ENCODE measurements at places on chromosomes 3 and 15.

DNA sequence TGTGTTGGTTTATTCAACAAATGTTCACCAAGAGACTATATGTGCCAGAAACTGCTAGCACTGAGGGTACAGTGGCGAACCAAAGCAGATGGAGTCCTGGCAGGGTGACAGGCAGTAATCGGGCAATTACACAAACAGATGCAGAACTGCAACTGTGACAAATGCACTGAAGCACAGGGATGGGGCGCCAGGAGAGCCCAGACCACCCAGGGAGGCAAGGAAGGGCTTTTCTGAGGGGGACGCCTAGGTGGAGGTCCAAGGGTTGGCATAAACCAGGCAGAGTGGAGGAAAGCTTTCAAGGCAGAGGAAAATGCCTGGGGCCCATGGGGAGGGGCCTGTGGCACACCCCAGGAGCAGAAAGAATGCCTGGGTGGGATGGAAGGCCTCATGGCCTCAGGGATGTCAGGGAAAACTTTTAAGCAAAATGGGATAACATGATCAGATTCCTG, 5.5 kb downstream of the DIS3L start:
- DNase-seq = no peak

DNA sequence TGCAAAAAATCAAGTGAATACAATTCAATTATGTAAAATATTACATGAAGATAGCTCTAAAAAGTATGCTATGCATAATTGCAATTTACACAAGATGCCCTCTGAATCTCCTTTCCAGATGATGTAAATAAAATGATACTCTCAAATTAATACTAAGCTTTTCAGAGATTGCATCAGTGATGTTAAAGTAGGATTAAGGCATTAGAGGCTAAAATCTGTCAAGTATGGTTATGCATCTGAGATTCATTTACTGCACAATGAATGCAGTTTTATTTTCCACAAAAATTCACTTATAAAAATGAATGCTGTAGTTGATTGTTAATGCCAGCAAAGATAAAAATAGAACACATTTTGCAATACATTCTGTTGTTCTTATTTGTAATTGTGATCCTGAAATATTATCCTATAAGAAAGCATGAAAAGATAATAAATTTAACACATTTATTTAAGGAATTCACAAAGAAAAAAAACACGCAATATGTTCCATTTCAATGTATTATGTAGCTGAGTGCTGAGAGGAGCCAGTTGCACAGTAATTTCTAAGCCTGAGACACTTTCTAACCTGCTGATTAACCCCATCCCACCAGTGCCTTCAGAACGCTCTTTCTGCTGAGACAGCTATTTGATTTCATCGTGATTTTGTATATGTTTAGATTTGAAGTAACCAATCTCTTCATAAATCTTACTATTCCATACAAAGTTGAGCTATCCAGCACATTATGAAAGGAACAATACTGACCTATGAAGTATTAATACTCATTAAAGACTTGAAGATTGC, 224.4 kb downstream of the CADM2 start:
- no peak for DNase-seq

DNA sequence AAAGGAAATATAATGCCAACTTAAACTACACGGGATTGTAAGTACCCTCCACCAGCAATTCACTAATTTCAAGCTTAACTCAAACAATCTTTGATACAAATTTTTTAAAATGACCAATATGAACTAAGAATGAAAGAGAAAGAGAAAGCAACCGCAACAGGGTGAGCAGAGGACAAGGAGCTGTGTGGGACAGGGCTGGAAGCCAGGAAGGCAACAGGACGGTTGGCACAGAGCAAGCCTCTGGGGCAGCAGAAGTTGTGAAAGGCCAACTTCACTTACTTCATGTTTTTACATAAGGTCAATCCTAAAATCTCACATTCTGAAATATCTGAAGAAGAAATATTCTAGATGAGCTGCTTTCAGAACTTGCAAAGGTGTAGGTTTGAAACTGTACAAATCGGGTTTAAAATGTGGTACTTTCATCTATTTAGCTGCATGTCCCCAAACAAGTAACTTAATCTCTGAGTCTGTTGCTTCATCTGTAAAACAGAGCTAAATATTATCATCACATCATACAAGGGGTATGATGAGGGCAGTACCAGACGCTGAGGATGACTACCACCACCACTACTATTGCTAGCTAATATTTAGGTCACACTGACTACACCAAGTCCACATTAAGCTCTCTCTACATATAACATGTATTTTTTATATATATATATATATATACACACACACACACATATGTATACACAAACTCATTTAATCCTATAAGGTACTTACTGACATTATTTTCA, 101.7 kb downstream of the IGSF11 start:
- no peak for DNase-seq

GRCh38 chr3:194933465-194933864, 247.8 kb downstream of the FAM43A start:
- no peak for DNase-seq

DNA sequence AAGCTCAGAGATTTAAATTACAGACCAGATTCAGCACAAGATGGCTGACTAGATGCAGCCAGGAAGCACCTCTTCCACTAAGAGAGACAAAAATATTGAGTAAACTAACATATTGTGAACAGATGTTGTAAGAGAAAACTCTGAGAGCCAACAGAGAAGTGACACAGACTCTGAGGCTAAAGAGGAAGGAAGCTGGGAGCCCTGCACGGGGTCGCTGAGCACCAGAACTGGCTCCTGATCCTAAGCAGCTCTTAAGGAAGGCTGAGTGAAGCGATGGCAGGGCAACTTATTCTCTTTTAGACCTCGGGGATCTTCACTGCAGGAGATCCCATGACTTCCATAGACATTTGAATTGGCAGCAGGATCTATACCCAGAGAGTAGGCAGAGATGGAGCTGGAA, 578.0 kb upstream of the GRM7 start:
- no peak for DNase-seq

DNA sequence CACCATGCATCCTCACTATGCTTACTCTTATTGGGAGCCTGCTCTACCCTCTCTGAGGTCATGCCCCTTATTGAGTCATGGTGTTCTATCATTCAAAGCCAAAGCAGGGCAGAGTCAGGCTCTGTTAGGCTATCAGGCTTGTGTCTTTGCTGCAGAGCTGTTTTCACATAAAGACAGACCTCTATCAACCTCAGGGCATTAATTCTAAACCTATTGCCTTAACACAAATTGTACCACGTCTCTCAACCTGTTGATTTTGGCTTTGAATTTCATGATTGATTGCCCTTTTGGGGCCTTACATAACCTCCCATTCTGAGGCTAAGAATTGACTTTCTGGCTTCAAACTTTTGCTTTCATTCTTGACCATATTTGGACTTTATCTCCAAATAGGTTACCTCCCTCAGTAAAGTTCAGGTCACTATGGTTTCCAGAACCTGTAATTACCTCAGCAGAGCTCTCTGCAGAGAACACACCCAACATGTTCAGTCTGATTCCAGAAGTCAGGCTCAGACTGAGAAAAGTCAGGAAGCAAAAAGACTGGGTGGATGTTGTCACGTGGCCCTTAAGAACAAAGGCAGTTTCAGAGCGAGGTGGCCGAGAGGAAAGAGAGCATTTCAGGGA, 221.4 kb upstream of the NANOGP8 start:
- no peak for DNase-seq

GRCh38 chr15:52805351-52806283, 15.5 kb upstream of the ONECUT1 start:
- no peak for DNase-seq

DNA sequence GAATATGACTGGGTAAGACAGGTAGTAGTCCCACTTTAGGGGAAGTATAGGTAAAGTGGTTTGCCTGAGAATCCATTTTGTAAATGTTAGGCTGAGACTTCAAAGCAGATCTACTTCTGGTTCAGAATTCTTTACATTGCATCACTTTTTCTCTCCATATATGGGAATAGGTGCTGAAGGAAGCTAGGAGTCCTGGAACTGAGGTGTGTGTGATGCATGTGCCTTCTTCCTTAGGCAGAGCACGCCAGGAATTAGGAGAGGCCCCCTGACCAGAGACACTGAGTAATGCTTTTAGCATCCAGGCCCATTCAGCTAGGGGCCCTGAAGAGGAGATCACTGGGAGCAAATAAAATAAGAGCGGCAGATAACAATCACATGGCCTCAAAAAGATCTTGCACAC, 69.2 kb upstream of the DCP1A start:
- no peak for DNase-seq

DNA sequence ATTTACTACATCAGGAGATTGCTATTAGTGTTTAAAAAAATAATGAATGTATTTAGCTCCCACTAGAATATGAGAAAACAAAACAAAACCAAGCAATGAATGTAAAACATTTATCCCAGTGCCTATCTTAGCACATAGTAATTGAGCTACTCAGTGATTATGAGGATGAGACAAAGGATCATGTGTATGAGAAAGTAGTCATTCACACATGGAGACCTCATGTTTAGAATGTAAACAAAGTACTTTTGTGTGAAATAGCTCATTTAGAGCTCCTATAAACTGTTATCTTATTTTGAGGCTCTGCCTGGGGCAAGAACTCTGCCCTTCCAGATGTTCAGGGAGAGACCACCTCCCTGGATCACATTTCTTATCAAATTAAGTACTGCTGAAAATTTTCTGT, 236.8 kb downstream of the LRRN1 start:
- no peak for DNase-seq

- no peak for DNase-seq
Measured at GRCh38 chr3:171258316-171258715, 201.9 kb downstream of the TNIK start.

- DNase-seq = no peak
Measured at GRCh38 chr3:197508051-197508451, 47.7 kb downstream of the BDH1 start.

GRCh38 chr3:39408493-39409372, 2.2 kb downstream of the RPSA start:
- DNase-seq = peak; percentile 46

- DNase-seq = no peak
Measured at GRCh38 chr3:171177056-171177455, 150.5 kb upstream of the SLC2A2 start.

GRCh38 chr15:67685008-67685599, 140.2 kb upstream of the SKOR1 start:
- no peak for DNase-seq

DNA sequence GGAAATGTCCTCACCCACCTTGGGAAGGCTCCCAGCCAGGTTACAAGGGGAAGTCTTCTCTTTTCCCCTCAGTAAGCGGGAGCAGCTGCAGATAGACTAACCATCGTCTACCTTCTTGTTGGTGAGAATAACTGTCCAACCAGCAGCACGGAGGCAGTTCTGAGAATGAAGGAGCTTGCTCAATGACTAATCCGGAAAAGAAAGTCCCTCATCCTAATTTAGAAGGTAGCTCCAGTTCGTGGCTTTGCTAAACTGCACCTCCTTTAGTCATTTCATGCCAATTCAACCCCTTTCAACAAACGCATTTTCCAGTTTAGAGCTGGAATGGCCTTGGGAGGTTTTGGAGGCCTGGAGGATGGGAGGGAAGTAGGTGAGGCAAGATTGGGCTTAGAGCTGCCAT, 527.4 kb upstream of the PROK2 start:
- no peak for DNase-seq

DNA sequence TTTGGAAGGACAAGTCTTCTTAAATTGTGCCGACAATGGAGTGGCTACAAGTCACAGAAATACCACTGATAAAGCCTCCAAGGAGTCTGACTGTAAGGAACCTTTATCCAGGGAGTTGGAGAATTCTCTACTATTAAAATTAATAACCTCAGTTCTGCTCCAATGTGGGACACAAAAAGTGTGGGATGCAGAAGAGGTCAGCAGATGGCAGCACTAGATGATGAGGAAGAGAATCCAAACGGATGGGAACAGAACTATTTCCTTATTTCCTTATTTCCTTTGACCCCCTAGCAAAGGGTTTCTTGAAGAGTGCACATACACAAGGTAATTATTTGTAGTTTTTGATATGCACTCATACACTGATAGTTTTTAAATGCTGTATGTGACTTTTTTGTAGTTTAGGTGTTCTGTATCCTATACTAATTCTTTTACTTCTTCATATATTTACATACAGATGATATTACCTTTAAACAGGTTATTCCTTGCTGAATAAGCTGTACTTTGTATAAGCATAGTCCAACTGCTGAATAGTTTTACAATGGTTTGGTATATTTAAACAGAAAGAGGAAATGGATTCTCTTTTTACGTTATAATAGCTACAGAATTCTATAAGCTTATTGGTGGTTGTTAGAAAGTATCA, 25.6 kb upstream of the NLGN1 start:
- DNase-seq = no peak

DNA sequence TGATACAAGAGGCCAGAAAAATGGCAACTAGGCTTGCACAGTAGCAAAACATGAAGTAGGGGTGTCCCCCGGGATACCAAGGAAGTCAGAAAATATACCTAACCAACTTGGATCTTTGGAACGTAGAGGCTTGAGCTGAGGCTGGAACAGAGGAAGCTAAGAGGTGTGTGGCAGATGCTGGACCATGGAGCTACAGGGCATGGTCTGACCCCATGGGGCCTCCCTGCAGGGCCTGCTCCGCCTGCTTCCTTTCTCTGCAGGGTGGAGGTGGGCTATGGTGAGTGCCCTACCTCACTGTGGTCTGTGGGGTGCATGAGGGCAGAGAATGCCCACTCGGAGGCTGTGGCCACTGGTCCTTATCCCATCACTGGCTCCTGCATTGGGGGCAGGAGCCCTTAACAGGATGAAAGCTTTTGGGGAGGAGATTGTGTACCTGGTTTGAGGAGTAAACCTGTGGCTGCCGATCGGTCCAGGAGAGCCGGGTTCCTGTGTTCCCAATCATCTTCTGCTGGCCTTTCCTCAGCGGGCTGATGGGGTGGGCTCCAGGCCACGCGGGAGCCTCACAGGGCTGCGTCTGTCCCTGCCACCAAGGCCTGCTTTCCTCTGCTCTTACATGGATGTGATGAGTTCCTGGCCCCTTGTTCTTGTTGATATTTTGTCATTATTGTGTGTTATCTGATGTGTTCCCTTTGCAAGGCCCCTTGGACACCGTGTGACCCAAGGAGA, 96.8 kb downstream of the OCA2 start:
- DNase-seq = no peak

GRCh38 chr15:95141486-95141885, 910.1 kb downstream of the MCTP2 start:
- DNase-seq = no peak

- no peak for DNase-seq
Measured at GRCh38 chr15:27028858-27029477, 58.0 kb downstream of the GABRG3 start.

GRCh38 chr3:62201438-62202035, 171.8 kb downstream of the FEZF2 start:
- DNase-seq = no peak

GRCh38 chr15:78048628-78048920, 28.9 kb downstream of the TBC1D2B start:
- no peak for DNase-seq

DNA sequence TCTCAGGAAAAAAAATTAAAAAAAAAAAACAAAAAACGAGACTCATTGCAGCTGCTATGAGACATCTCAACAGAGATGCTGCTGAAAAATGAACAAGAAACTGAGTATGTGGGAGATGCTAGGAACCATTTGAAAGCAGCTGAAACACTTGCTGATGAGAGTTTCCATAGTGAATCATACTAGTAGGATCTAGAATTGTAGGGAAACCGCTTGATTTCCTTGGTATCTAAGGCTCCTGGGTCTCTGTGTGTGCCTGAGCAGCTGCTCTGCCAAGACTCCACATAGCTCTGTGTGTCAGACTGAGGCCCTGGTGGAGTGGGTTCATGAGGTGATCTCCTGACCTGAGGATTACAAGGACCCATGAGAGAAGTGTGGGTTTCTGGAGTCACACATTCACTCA, 313.4 kb upstream of the NECTIN3 start:
- peak; percentile 0 for DNase-seq

Data from activated naive CD8-positive, alpha-beta T cell treated with anti-CD3 and anti-CD28 coated beads for 36 hours (primary cell).